ENCODE measurements at places on chromosomes 1 and 21.

DNA sequence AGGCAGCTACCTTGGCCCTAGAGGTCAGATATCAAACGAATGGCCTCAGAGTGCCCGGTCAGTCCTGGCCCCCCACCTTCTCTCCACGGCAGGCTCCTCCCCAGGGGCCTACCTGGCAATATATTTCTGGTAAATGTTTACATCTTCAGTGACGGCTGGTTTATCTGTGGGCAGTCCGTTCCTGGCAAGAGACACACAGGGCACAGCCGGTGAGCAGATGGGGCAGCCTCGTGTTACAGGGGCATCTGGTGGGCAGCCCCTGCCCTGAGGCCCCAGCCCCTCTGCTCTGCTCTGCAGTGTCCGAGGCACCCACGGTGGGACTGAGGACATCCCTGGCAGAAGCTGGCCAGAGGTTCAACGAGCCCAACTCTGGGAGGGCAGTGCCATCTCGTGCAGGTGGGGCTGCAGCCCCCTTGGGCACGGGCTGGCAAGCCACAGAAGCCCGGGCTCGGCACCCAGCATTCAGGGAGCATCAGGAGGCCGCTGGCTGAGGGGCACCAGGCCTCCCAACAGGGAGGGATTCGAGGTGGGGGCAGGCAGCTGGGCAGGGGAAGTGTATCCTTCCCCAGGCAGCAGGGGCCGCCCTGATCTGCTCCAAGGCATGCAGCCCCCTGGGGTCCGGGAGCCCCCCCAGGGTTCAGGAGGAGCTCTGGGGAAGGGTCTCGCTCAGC lies 137.9 kb downstream of the CASZ1 start:
- no peak for DNase-seq

- no peak for DNase-seq
Observed at GRCh38 chr1:9798236-9799130, 25.3 kb downstream of the CLSTN1 start.

DNA sequence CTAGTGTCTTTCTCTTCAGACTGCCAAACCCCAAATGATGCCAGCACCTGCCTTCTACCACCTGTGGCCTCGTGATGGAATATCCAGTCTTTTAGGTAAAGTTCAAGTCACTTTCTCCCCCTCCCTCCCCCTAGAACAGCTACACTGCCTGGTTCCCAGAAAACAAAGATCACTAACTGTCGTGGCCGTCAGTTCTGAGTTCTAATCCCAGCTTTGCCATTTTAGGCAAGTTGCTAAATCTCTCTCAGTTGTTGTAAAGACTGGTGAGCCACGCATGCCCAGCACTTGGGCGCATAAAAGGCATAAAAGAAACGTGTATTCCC lies 648 bp upstream of the TRAPPC3 start:
- no peak for DNase-seq

DNA sequence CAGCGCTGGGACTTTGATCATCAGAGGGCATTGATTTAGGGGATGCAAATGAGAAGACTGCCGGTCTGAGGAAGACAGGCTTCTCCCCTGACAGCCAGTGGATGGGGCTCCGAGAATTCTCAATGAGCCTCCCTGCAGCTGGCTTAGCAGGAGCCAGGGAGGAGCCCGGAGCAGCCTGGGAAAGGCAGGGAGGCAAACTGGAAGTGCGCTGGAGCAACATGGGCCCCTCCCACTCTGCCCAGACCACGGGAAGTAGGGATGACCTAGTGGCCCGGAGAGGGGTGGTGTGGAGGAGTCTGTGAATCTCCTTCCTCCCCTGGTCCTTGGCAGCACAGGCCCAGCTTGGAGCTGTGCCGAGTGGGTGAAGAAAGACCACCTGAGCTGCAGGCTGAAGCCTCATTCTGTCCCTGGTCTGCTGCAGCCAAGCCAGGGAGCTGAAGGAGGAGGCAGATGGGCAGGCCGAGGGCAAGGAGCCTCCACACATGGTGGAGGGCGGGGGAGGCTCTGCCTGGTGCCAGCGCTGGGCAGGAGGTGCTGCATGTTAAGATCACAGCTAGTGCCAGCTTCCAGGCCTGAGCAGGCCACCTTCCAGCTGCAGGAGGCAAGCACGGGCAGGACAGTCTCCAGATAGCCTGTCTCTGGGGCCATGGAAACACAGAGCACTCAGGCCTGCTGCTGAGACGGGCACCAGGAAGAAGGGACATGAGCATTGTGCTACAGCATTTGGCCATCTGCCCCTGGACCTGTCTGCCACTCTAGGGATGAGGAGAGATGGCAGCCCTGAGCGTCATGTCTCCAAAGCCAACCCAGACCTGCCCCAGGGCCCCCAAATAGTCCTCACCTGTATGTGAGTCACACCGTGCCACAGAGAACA lies 12.2 kb upstream of the CLSTN1 start:
- no peak for DNase-seq

Measured in SW 1271 (cell line).